ENCODE measurements at places on chromosomes 11 and 22. TPM values are rescaled to one million over a fixed set of nuclear protein-coding genes. Genes with fewer than 3 reads are reported as not detected.

BEST1 gene
- 0.22 TPM for total RNA-seq

IFITM1 gene
- total RNA-seq = 27.2 TPM

SMDT1 gene
- total RNA-seq = 8.1 TPM

LARGE2 gene
- total RNA-seq = 18.3 TPM

LDHAL6A gene
- total RNA-seq = not detected

C11orf71 gene
- 6.1 TPM for total RNA-seq

CELF1 gene
- total RNA-seq = 50.4 TPM

INPP5J gene
- total RNA-seq = 1.1 TPM

CYP2D6 gene
- total RNA-seq = 1.4 TPM

RAG2 gene
- total RNA-seq = not detected

TFIP11 gene
- 25.2 TPM for total RNA-seq

OR6T1 gene
- total RNA-seq = not detected

ANO5 gene
- total RNA-seq = 0.48 TPM

GPR83 gene
- not detected for total RNA-seq

TMPRSS4 gene
- 155 TPM for total RNA-seq

DESI1 gene
- total RNA-seq = 34.9 TPM

TNNI2 gene
- total RNA-seq = 15.0 TPM

OR5AL1 gene
- total RNA-seq = not detected

CHRNA10 gene
- total RNA-seq = 1.1 TPM

CYB5R2 gene
- total RNA-seq = 7.6 TPM

GRM5 gene
- not detected for total RNA-seq

MUC5AC gene
- total RNA-seq = under 0.01 TPM

PARVG gene
- 3.3 TPM for total RNA-seq

ZNF280B gene
- 0.19 TPM for total RNA-seq

SF3B2 gene
- total RNA-seq = 112 TPM

OR52R1 gene
- not detected for total RNA-seq

MIF gene
- 433 TPM for total RNA-seq

IL10RA gene
- 2.3 TPM for total RNA-seq

GDPD4 gene
- total RNA-seq = not detected

EFCAB6 gene
- total RNA-seq = 0.22 TPM

MPEG1 gene
- 19.5 TPM for total RNA-seq

GSTT2B gene
- total RNA-seq = not detected

PRR33 gene
- total RNA-seq = not detected

CLNS1A gene
- total RNA-seq = 107 TPM

OR5P2 gene
- total RNA-seq = not detected

GRIK4 gene
- 0.15 TPM for total RNA-seq

Data from esophagus squamous epithelium (tissue), 5 donors.